ENCODE measurements at places on chromosomes 6 and 20.

GRCh38 chr6:71258078-71258866 is 30.3 kb upstream of the OGFRL1 start:
- no peak for DNase-seq

DNA sequence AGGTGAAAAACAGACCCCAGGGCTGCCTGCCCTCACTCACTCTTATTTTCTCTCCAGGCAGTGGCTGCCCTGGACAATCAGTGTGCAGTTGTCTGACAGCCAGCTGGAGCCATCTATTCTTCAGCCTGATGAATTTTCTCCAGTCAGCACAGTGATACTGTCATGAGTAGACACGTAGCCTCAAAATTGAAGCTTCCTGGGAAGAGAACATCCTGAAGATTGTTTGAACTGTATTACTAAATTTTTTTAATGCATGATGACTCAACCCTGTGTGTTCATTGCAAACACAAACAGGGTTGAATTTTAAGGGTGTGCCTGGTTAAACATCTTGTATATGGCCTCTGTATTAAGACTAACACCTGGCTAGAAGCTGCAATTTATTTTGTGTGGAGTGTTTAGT is 49.8 kb upstream of the STXBP5 start:
- DNase-seq = no peak

GRCh38 chr6:15995493-15995892 is 133.4 kb upstream of the MYLIP start:
- DNase-seq = no peak

- no peak for DNase-seq
Measured at GRCh38 chr6:40340196-40340595, 247.0 kb downstream of the LRFN2 start.

GRCh38 chr6:64217721-64218620 is 582.4 kb downstream of the PHF3 start:
- DNase-seq = no peak

GRCh38 chr6:144661116-144661806 is 376.1 kb downstream of the UTRN start:
- DNase-seq = no peak

DNA sequence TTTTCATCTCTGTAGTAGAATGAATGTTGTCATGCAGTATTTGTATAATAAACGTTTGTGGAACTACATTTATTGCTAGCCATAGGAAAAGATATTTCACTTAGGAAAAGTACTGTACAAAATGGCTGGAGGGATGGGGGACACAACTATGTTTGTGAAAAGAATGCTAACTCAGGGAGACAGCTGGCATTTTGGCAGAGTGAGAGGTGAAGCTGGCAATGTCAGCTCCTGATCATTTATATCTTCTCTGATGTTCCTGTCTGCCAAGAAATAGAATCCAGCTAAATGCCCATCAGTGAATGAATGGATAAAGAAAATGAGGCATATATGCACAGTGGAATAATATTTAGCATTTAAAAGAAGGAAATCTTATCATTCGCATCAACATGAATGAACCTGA is 313.0 kb upstream of the IRAK1BP1 start:
- DNase-seq = no peak

- no peak for DNase-seq
Measured at GRCh38 chr6:134560019-134560418, 242.1 kb upstream of the SGK1 start.

DNA sequence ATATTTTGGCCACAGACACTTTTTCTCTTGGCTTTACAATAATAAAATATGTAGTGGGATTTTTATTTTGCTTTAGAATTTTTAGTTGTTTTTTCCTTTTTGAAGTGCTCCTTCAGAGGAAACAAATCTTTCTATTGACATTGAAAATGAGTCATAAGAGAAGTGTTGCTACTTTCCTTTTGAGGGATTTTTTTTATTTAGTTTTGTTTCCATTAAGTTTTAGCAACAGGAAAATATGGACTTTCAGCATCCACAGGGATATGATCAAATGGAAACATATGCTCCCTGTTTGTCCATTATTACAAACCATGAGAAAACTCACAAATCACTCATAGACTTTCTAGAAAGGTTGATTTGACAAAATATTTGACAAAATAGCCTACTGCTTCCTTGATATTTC is 65.3 kb upstream of the BMP2 start:
- DNase-seq = no peak

GRCh38 chr6:155004576-155005372 is 9.7 kb downstream of the TIAM2 start:
- DNase-seq = no peak

DNA sequence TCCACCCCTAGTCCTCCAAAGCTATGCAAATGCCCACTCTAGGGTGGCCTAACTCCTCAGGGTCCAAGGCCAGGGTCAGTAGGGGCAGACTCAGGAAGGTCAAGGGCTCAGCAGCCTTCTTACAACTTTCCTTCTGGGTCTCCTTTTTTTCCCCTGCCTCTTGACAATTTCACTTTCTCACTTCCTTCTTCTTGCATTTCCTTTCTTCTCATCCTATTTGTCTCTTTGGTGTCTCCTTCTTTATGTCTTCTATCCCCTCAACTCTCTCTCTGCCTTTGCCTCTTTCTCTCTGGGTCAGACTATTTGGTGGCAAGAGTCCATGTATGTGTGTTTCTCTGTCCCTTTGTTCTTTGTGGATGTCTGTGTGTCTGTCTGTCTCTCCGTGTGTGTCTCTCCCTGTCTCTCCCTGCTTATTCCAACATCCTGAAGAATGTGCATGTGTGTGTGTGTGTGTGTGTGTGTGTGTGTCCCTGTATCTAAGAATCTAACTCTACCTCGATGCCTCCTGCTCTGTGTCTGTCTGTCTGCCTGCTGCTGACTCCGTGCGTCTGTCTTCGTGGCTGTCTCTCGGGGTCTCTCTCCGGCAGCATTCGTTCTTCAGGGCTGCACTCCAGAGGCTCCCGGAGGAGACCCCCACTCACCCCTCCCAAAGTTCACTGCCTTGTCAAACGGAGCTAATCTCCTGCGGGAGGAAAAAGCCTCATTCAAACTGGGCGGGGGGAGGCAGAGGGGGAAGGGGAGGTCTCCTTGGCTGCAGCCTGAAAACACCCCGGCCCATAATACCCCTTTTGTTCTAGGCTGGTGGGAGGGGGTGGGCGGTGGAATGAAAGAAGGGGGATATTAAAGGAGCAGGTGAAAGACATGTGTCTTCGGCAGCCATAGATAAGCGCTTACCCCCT is 51.7 kb upstream of the FOXP4 start:
- DNase-seq = no peak

DNA sequence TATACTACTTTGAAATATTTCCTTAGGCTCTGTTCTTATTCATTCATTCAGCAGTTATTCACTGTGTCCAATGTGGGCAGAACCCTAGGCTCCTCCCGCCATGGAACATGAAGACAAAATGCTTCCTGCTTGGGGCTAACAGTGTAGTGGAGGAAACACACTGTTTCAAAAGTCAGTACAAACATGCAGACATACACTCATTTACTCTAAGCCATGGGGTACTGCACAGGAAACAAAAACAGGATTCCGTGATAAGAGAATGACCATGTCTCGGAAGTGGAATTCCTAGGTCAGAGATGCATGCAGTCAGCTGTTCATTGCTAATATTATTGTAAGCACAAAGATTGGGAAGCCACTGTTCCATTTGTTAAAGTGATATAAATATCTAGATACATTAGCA is 18.4 kb upstream of the FAM209A start:
- DNase-seq = no peak

DNA sequence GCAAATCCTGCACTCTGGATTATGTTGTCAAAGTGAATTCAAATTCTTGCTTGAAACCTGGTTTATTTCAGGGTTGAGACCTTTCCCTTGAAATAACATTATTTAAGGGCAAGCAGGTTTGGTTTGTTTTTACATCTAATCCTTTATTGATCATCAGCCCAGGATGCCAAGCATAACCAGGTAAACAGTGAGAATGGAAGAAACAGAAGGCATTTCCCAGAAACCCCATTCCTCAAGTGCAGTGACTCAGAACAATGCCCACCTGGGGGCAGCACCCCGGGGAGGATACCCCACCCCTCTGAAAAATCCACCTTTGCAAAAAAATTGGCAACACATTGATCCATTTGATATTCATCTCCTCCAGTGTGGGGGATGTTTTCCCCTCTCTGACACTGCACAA is 32.5 kb downstream of the POFUT1 start:
- no peak for DNase-seq

GRCh38 chr6:45438849-45439406 is 61.2 kb upstream of the SUPT3H start:
- DNase-seq = no peak

- DNase-seq = no peak
Measured at GRCh38 chr20:36629719-36630681, 16.0 kb downstream of the SLA2 start.

DNA sequence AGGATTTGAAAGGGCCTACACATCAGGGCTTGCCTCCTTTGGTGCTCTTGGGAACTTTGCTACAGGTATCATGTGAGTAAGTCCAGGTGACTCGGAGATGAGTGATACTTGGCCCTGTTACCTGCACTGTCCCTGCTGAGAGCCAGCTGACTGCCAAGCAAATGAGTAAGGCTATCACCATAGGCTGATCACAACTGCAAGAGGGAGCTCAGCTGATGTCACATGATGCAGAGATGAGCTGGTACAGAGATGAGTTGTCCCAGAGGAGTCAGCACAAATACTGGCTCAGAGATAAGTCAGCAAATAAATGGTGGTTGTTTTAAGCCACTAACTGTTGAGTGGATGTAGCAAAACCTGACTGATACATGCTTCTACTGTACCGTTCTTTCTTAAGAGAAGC is 41.4 kb downstream of the LAMP5 start:
- no peak for DNase-seq

DNA sequence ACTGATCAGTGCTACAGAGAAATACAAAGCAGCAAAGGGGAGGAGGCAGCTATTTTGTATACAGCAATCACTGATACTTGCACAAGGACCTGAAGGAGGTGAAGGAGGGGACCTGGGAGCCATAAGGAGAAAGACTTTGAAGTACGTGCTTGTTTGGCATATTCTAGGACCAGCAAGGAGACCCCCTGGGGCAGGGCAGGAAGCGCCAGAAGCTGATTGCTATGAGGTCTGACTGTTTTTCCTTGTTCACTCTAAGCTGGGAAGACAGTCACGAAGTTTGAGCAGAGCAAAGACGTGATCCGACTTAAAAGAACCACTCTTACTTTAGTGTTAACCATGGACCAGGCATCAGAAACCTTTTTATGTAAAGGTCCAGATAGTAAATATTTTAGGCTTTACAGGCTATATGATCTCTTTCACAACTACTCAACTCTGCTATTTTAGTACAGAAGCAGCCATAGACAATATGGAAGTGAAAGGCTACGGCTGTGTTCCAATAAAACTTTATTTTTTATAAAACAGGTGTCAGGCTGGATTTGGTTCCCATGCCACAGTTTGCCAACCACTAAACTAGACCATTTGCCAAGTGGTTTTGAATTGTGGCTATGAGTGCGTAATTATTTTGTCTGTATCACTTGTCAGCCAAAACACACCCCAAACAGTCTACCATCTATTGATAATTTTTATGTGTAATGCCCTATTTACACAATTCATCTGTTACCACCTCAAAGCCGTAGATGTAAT is 217.9 kb downstream of the PRL start:
- DNase-seq = no peak

DNA sequence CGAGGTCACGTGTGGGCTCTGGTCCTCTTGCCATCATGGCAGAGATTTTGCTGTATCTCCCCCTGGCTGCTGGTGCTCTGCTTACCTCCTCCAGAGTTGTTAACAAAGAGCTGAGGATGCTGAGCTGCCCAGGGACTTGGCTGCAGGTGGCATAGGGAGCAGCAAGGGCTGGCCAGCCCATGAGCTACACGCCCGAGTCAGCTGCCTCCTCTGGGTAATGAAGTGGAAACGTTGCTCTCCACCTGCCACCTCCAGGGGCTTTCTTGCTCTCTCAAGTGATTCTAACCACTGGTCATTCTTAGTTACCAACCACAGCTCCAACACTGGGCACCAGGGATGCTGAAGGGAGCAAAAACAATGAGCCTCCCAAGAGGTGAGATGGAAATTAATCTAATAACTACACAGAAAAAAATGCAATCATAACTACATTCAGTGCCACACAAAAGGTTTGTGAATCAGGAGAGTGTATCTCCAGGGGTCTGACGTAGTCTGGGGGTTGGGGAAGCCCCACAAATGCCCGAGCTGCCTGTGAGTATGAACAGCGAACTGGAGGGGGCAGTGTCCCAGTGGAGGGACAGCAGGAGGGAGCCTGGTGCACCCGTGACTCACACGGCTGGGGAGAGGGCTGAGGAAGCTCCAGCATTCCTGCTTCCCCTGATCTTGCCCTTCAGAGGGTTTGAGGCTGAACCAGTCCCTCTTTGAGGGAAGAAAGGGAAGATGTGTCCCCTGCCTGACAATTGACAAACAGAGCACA is 78.7 kb downstream of the CDH26 start:
- DNase-seq = no peak

DNA sequence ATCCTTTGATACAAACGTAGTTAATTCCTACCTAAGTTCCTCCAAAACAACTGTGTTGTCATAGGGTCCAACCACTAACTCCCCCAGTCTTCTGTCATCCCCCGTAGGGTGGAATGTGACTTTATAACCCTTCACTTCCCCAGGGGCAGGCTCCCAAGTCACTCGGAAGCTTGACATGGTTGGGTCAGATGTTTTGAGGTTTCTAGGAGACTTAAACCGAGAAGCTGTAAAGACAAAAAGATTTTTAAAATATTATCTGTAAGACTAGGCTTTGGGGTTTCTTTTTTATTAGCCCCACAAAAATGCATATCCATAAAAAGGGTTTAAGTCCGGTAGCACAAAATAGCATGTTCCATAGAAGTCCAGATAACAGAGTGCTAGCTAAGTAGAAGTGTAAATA is 50.2 kb downstream of the COL12A1 start:
- no peak for DNase-seq

DNA sequence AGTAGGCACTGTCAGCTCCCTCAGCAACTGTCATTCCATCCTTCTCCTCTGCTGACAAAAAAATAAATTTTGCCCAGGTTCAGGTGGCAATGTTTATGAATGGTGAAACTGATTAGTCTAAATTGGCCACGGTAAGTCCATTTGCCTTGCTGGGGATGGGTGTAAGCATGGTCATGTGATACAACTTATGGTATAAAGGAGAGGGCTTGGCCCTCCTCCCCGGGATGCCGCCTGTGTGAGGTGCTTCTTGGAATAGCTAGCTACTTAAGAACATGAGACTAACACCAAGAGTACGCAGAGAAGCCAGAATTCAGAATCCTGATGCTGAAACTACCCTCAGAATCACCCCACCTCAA is 94.4 kb upstream of the MAP7 start:
- no peak for DNase-seq

GRCh38 chr6:43286980-43287716 is 10.9 kb upstream of the SLC22A7 start:
- no peak for DNase-seq

- no peak for DNase-seq
Measured at GRCh38 chr20:23245553-23246181, 104.9 kb upstream of the NXT1 start.

- no peak for DNase-seq
Measured at GRCh38 chr20:7723284-7723683, 217.0 kb downstream of the HAO1 start.

GRCh38 chr20:52963131-52963530 is 9.0 kb upstream of the TSHZ2 start:
- DNase-seq = no peak

- no peak for DNase-seq
Measured at GRCh38 chr6:23097566-23097965, 528.2 kb downstream of the HDGFL1 start.

GRCh38 chr6:75934643-75935472 is 137.6 kb downstream of the IMPG1 start:
- peak; percentile 75 for DNase-seq

Measured in left renal cortex interstitium (tissue), 4 donors.